ENCODE measurements at places on chromosomes 3 and 15. TPM values are rescaled to one million over a fixed set of nuclear protein-coding genes. Genes with fewer than 3 reads are reported as not detected.
A peak's percentile ranks its signal among the peaks of the same experiment; 100 is the strongest.

DNA sequence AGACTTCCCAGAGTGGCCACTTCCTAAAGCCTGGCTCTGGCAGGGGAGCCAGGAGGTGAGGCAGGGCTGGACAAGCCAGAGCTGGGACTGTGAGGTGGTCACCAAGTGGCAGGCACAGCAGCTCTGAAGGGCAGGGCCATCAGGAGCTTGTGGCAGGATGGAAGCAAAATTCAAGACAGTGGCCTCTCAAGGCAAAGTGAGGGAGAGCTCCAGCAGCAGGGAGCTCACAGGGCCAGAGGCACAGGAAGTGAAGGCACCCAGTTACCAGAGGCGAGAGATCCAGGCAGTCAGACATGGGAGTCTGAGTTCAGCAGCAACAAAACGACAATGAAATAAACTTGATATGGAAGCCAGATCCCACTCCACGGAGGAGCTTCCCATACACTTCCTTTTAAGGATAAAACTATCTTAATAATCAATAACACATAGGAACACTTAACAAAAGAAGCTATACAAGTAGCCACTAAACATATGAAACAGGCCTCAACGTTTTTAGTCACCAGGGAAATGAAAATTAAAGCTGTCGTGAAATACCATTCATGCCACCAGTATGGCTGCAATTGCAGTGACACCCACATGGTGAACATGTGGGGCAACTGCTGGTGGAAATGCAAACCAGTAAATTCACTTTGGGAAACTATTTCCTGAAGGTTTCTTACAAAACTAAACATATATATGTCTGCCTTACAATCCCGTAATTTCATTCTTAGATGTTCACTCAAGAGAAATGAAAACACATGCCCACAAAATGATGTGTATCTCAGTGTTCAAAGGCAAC lies 35.4 kb upstream of the TMEM158 start:
- DNase-seq: no peak

DNA sequence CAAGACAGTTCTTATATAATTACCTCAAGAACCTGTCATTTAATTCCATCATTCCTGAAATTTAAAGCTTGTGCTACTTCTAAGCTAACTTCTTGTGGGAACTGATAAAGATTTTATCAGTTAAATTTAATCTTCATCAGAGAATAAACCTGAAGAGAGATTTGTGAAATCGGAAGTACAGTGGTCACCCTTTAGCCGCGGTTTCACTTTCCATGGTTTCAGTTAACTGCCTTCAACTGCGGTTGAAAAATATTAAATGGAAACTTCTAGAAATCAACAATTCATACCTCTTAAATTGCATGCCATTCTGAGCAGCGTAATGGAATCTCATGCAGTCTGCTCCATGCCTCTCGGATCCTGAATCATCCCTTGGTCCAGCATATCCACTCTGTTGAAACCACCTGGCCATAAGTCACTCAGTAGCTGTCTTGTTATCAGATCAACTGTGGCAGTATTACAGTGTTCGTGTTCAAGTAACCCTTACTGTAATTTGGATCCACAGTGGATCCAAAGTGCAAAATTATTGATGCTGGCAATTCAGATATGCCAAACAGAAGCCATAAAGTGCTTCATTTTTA lies 626.1 kb downstream of the CADM2 start:
- DNase-seq: no peak

ADAMTSL3 gene
- total RNA-seq: under 0.01 TPM

GRCh38 chr3:16759227-16759903 lies 125.4 kb upstream of the PLCL2 start:
- no peak for DNase-seq

DNA sequence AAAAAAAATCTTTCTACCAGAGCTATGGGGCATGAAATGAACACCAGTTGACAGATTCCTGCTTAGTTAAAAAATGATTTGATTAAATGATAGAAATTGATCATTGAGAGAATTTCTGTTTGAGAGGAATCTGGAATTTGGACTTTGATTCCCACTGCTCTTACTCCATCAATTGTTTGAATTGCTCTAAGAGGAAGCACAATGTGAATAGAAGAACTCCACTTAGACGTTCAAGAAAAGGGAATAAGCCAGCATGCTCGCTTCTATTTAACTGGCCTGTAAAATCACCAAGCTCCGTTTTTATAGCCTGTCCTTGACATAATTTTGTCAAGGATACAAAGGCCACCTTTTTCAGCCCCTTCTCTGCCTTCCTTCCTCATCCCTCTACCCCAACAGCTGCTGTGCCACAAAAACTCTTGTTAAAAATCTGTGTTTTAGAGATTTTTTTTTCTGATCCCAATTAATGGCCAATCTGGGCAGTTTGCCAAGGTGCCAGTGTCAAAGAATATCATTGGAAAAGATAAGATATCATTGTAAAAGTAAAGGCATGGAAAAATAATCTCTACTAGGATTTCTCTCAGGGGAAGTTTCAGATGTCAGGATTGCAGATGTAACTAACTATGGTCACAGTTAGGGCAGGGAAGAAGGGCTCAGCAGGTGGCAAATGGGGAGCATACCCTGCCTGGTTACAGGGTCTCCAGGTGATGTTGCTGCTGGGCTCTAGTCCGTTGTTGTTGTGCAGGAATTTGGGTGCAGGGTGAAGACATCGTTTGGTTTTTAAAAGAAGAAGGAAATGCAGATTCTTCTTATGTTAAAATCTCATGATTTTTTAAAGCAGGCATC lies 301.8 kb upstream of the PDZRN3 start:
- DNase-seq: no peak

GRCh38 chr3:18964640-18965039 lies 183.7 kb upstream of the KCNH8 start:
- no peak for DNase-seq

GRCh38 chr3:59970376-59970775 lies 920.6 kb upstream of the CFAP20DC start:
- no peak for DNase-seq

GRCh38 chr3:111605018-111605417 lies 9.9 kb upstream of the ZBED2 start:
- DNase-seq: no peak

- no peak for DNase-seq
Observed at GRCh38 chr15:74821091-74821789, 5.2 kb upstream of the CPLX3 start.

- no peak for DNase-seq
Observed at GRCh38 chr3:41328926-41329325, 129.6 kb downstream of the CTNNB1 start.

- DNase-seq: no peak
Observed at GRCh38 chr3:65168547-65168946, 480.7 kb upstream of the ADAMTS9 start.

ACTRT3 gene
- total RNA-seq: 2.4 TPM

TCTA gene
- 27.7 TPM for total RNA-seq

DNA sequence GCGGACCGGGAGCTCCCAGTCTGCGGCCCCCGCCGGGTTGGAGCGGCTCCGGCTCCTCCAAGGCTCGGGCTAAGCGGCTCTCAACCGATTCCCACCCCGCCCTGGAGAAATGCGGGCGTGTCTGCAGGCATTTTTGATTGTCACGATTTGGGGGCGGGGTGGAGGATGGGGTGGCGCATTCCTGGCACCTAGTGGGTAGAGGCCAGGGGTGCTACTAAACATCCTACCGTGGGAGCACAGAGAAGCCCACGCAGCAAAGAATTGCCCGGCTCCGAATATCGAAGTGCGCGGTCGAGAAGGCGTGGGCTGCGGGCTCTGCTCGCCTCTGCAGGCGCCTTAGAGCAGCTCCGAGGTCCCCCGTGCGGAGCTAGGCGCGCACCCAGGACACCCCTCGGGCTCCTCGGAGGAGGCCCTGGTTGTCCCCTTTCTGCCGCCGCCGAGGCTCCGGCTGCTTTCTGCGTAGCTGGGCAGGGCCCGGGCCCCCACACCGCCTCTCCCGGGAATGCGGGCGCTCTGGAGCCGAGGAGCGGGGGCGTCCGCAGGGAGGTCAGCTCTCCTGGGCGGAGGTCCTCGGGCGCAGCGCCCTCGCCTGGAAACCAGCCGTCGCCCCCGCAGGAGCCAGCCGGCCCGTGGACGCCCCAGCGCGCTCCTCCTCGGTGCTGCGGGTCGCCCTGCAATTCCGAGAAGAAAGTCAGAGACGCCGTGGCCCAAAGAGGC lies 16.5 kb upstream of the LAMP3 start:
- peak; percentile 68 for DNase-seq

GRCh38 chr15:98845138-98845884 lies 162.3 kb downstream of the PGPEP1L start:
- DNase-seq: no peak

All from hematopoietic multipotent progenitor cell (in vitro differentiated cells).